ENCODE measurements at places on chromosomes 11 and 22. TPM values are rescaled to one million over a fixed set of nuclear protein-coding genes. Genes with fewer than 3 reads are reported as not detected.
A peak's percentile ranks its signal among the peaks of the same experiment; 100 is the strongest.

LINC01488 gene
- not detected for total RNA-seq

OR51B2 gene
- total RNA-seq, result not detected

GRCh38 chr22:10741210-10741609 lies 4786.8 kb upstream of the OR11H1 start:
- H3K36me3 ChIP-seq, result no peaks in the 10 kb centered on the region
- no peaks in the 10 kb centered on the region for H3K4me1 ChIP-seq
- no peaks in the 10 kb centered on the region for H3K27me3 ChIP-seq

GRCh38 chr11:45806072-45806933 lies 1.4 kb downstream of the SLC35C1 start:
- H3K36me3 ChIP-seq, result no peaks in the 10 kb centered on the region
- no peak overlapping the region for H3K27ac ChIP-seq
- DNase-seq, result no peak
- peak overlapping the region; percentile 100 for H3K4me3 ChIP-seq
- no peaks in the 10 kb centered on the region for H3K27me3 ChIP-seq
- H3K4me1 ChIP-seq, result peaks cover 23% of the 10 kb centered on the region

GRCh38 chr11:101128571-101129202 lies 926 bp downstream of the PGR start:
- peaks cover 5% of the 10 kb centered on the region for H3K27me3 ChIP-seq
- no peak overlapping the region for H3K4me3 ChIP-seq
- H3K27ac ChIP-seq, result no peak overlapping the region
- no peaks in the 10 kb centered on the region for H3K36me3 ChIP-seq
- DNase-seq, result no peak
